ENCODE measurements at places on chromosomes 3 and 15. TPM values are rescaled to one million over a fixed set of nuclear protein-coding genes. Genes with fewer than 3 reads are reported as not detected.

Gene SLC12A1
- total RNA-seq: not detected

Gene CLDN18
- total RNA-seq: not detected

Gene HRH1
- total RNA-seq: 0.06 TPM

Gene ZNF445
- 12.2 TPM for total RNA-seq

Gene SELENOS
- total RNA-seq: 27.3 TPM

Gene HYAL1
- total RNA-seq: 0.35 TPM

Gene ZNF660
- total RNA-seq: 0.94 TPM

Gene LIPC
- 1.5 TPM for total RNA-seq

Gene ACAN
- total RNA-seq: not detected

Gene OTOL1
- total RNA-seq: not detected

Gene DLL4
- total RNA-seq: not detected

Gene CCR3
- total RNA-seq: not detected

Gene NOX5
- not detected for total RNA-seq

Gene C3orf49
- total RNA-seq: not detected

Gene MRAS
- 0.54 TPM for total RNA-seq

Gene CPEB1
- 1.1 TPM for total RNA-seq

Gene COL6A6
- total RNA-seq: not detected

Gene IP6K2
- total RNA-seq: 49.9 TPM

Gene DPPA4
- 0.54 TPM for total RNA-seq

Gene TPRG1
- 1.1 TPM for total RNA-seq

Gene HTR3E
- not detected for total RNA-seq

Gene OXTR
- 0.70 TPM for total RNA-seq

Gene TUSC7
- not detected for total RNA-seq

Gene ACSBG1
- total RNA-seq: not detected

Gene VPS8
- total RNA-seq: 22.9 TPM

Gene FBXO40
- not detected for total RNA-seq

Gene UROC1
- total RNA-seq: not detected

Gene FANCD2OS
- not detected for total RNA-seq

Gene ZNF80
- 1.3 TPM for total RNA-seq

Gene PTPRG
- total RNA-seq: 0.16 TPM

Gene SOX2
- not detected for total RNA-seq

Gene SLC9C1
- total RNA-seq: not detected

Gene ZBTB47
- total RNA-seq: 0.68 TPM

Gene NPAP1
- not detected for total RNA-seq

Gene GOLGA8S
- total RNA-seq: not detected

Gene CHMP2B
- 30.5 TPM for total RNA-seq

Gene ADCY5
- not detected for total RNA-seq

Gene SPINK8
- not detected for total RNA-seq

Gene NME9
- not detected for total RNA-seq

Gene NAALADL2
- total RNA-seq: 0.48 TPM

Gene UCN2
- total RNA-seq: not detected

Gene PLCH1
- total RNA-seq: 1.3 TPM
